Transverse colon (tissue), 4 donors: ENCODE measurements at places on chromosomes 6 and 20. TPM values are rescaled to one million over a fixed set of nuclear protein-coding genes. Genes with fewer than 3 reads are reported as not detected.

The CD164 gene
- 379 TPM for total RNA-seq

The SLC35B2 gene
- 36.4 TPM for total RNA-seq

The GGT7 gene
- total RNA-seq, result 13.9 TPM

The EBF4 gene
- 3.7 TPM for total RNA-seq

The FUT9 gene
- total RNA-seq, result under 0.01 TPM

The FERMT1 gene
- 31.9 TPM for total RNA-seq

The TMEM217 gene
- 1.1 TPM for total RNA-seq

The RSPH4A gene
- not detected for total RNA-seq

The SCGN gene
- total RNA-seq, result 3.6 TPM

The NKAIN2 gene
- not detected for total RNA-seq

The LST1 gene
- 7.6 TPM for total RNA-seq

The PKIB gene
- 83.0 TPM for total RNA-seq

The DUSP22 gene
- 38.0 TPM for total RNA-seq

The SLC16A10 gene
- 3.2 TPM for total RNA-seq

The ADTRP gene
- total RNA-seq, result 190 TPM

The FKBP1A gene
- total RNA-seq, result 130 TPM

The PLN gene
- 52.0 TPM for total RNA-seq

The SGK2 gene
- 71.6 TPM for total RNA-seq

The MAFB gene
- total RNA-seq, result 74.4 TPM

The GNMT gene
- not detected for total RNA-seq

The NFKBIE gene
- 67.3 TPM for total RNA-seq

The ANKRD66 gene
- total RNA-seq, result not detected

The TREM2 gene
- total RNA-seq, result not detected

The RIPOR2 gene
- 16.7 TPM for total RNA-seq

The SPATA2 gene
- 40.0 TPM for total RNA-seq

The ARFGEF3 gene
- 14.5 TPM for total RNA-seq

The PRPF6 gene
- 55.3 TPM for total RNA-seq

The HEY2 gene
- total RNA-seq, result 0.41 TPM

The BEND3 gene
- total RNA-seq, result 5.2 TPM
